Activated CD4-positive, alpha-beta T cell treated with anti-CD3 and anti-CD28 coated beads, Interleukin-2, amount 10 ng/mL, durations not matched to agents 24 days and 14 days (primary cell): ENCODE measurements at places on chromosomes 7 and 10. TPM values are rescaled to one million over a fixed set of nuclear protein-coding genes. Genes with fewer than 3 reads are reported as not detected.

GRCh38 chr7:50662041-50662694 is 97.0 kb upstream of the DDC start:
- DNase-seq, result peak; percentile 80

COX15 gene
- total RNA-seq, result 40.7 and 41.1 TPM in 2 replicates

ZNF786 gene
- 10.2 and 10.3 TPM in 2 replicates for total RNA-seq

DNA sequence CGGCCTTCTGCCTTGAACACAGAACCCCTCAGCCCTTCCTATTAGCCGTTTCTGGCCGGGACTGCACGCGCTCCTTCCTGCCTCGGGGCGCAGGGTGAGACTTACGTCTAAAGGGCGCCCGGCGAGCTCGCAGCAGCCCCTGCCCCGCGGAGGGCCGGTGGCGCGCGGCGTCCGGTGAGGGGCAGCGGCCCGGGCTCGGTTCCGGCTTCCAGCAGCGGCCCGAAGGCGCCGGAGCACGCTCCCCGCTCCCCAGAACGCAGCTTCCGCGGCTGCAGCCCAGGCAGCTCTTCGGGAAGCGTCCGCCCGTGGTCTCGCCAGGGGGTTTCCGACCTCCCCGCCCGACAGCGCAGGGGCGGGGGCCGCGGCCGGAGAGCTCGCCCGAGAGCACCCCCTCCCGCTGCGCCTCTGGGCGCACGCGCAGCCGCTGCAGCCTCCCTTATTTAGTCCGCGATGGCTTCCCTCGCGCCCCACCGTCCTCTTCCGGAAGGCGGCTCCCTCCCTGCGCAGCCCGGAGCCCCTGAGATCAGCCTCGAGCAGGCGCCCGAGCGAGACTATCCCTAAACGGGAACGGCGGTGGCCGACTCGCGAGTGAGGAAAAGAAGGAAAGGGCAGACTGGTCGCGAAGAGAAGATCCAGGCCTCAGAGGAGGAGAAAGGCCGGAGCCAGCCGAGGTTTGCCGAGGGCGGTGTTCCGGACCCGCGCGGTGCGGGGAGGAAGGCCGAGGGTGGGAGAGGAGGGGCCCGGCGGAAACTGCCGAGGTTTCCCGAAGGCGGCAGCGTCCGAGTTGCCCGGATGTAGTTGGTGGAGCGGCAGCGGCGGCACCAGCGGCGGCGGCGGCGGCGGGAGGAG is at the start of gene WAC:
WAC (plus strand) TSS at position 782 of the 849 bp plus-strand sequence. CDS start 462 bp downstream, outside the sequence.
- DNase-seq, result peak; percentile 99

DNA sequence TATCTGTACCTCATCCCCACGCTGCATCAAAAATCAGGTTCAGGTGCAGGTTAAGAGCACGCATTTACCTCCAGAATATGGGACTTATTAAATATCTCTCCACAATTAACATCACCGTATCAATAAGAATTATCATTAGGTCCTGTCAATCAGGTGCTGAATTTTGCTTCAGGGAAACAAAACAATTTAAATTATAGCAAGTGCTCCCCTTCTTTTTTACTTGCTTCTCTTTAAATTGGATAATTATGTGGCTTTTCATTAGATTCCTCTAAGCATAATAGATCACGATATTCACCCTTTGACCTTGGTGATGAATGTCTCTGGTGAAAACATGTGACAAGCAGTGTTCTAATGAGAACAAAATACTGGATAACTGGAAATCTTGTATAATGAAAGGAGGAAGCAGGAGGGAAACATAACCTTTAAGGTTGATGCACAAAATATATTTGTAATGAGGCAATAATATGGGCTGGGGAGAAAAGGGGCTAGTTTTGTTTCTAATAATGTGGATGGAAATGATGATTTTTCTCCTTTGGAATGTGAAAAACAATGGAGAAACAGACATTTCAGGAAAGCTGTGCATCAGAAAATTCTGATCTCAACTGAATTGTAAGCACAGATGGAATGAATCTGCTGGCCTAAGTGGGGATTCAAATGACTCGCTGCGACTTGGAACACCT is 166.9 kb downstream of the SNX10 start:
- DNase-seq, result no peak

CD36 gene
- not detected in 2 replicates for total RNA-seq

MBL2 gene
- not detected in 2 replicates for total RNA-seq

DNA sequence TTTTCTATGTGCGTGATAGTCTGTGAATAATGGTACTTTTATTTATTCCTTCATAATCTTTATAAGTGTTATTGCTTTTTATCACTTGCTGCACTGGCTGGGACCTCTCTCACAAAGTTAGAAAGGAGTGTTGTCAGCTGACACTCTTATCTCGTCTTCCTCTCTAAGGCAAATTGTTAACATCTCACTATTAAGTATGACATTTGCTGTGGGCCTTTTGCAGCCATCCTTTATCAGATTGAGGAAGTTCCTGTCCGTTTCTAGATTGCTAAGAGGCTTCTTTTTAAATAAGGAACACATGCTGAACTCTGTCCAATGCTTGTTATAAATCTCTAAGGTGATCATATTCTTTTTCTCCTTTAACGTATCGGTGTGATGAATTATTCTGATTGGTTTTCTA is 27.4 kb upstream of the DIP2C start:
- no peak for DNase-seq

GRCh38 chr10:69421611-69422308 is 5.0 kb upstream of the TACR2 start:
- no peak for DNase-seq

DNA sequence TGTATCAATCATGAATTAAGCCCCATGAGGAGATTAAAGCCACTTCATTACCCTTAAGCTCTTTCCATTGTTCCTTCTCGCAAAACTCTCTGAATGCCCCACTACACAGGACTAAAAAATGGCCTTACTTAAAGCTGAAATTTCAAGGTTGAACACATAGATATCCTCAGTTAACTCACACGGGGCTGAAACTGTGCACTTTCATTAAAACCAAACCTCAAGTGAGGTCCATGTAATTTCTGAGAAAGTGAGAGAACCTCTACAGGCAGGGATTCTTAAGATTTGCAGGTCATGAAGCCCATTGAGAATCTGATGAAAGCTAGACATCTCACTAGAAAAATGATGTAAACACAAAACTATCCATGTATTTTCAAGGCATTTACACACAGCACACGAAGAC is 15.9 kb downstream of the DENND11 start:
- no peak for DNase-seq

ICA1 gene
- 0.62 and 0.72 TPM in 2 replicates for total RNA-seq

DNA sequence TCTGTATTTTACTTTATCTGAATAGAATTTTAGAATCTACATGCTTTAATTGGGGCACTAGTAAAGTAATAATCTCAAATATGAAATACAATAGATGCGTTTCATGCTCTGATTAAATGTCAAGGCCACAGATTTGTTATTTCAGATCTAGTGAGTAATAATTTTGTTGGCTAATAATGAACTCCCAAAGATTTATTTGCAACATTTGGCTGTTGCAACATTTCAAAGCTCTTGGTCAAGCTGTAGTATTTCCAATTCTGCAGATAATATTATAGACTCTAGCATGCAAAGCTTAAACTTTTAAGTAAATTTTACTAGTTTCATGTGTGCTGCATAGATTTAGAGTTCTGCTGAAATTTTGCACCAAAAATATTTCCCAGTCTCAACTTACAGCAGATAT is 16.7 kb downstream of the LRRN3 start:
- DNase-seq, result no peak

GRCh38 chr10:104434601-104435000 is 81.0 kb downstream of the CFAP58 start:
- peak; percentile 12 for DNase-seq

DNA sequence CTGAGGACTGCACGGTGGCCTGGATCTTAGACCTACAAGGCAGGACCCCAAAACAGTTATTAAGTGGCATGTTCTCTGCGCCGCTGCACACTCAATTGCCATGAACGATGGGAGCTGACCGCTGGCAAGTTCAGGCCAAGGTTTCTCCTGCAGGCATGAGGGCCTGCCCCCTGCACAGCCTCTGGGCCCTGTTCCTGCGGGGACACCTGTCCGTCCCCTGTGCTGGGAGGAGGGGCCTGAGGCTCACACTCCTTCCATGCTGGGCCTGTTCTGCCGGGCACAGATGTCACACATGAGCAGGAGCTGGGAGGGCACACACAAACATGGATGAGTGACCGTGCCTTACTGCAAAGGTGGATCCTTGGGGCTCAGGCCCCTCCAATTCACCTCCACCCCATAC is 90.0 kb downstream of the PTPRN2 start:
- no peak for DNase-seq
